ENCODE measurements at places on chromosomes 1 and 21. TPM values are rescaled to one million over a fixed set of nuclear protein-coding genes. Genes with fewer than 3 reads are reported as not detected.

- DNase-seq = no peak
Measured at GRCh38 chr21:25464275-25464674, 143.0 kb downstream of the MRPL39 start.

DNA sequence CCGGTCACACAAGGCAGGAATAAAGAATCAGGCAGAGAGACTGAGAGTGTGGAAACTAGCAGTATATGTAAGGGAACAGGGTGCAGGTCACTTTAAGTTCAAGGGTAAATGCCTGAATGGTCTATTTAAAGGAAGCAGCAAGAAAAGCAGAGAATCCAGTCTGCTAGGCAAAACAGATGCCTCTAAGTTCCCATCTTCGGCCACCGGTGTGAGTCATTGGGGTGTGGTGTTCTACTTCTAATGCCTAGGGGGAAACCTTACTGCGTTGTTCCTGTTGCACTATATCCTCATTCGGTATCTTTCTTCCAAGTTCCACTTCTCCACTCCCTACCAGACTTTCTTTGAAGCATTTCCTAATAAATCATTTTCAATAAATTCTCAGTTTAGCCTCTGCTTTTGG is 259.9 kb downstream of the HHIPL2 start:
- DNase-seq = no peak

DNA sequence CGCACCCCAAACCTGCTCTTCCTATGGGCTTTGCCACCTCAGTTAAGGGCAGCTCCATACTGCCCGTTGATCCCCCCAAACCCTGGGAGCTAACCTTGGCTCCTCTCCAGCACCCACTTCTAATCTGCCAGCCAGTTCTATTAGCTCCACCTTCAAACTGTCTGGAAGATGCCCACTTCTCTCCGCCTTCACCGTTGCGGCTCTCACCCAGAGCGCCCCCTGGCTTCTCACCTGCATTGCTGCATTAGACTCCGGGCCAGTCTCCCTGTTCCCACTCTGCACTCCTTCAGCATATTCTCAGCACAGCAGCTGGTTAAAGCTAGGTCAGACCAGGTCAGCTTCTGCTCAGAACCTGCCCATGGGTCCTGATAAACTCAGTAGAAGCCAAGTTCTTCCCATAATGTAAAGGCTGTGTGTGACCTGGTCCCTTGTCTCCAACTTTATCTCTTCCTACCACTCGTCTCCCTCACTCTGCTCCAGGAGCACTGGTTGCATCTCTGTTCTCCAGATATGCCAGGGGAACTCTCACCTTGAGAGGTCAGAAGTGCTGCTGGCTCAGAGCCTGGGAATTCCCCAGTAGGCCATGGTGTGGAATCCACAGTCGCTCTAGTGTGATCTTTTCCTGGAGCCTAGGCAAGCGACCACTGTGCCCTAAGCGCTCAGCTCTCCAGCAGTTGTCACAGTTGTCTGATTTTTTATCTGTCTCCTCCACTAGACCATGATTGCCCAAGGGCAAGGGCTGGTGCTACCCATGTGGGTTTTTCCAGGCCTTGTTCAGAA is 150.3 kb downstream of the HMGB4 start:
- no peak for DNase-seq

Gene SYDE2
- total RNA-seq = 4.7 TPM

Gene CFHR1
- not detected for total RNA-seq

Data from vagina (tissue), 2 donors.